ENCODE measurements at places on chromosomes 7 and 10.

- DNase-seq, result no peak
Observed at GRCh38 chr10:132394201-132394811, 2.7 kb upstream of the PWWP2B start.

DNA sequence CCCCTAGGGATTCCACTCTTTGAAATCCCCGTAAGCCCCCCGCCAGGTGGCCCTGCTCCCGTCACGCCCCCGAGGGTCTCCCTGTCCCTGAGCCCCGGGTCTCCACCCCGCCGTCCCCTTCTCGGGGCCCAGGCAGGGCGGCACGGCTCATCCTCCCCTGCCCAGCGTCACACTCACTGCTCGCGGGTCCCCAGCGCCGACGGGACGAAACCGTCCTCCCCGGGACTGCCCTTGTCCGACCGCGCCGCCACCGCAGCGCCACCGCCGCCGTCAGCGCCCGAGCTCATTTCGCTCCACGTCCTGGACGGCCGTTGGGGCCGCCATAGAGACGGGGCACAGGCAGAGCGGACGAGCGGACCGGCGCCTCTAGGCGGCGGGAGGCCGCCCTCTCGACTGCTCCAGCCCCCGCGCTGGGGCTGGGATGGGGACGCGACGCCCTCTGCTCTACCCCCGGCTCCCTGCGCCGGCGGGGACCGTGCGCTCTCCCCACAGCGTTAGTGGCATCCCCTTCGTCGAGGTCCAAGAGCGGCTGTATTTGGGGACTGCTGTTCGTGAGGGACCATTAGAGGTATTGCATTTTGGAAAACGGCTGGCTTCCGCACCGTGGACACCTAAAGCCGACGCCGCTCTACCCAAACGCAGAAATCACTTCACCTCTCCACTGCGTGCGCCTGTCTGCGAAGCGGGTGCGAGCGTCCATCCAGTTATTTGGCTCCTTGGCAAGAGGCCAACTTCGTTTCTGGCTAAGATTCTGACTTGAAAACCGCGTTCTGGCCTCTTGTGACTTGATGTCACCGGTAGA is at the start of gene EEF1AKMT2:
Gene EEF1AKMT2 (minus strand): TSS at position 341 of the 802 bp plus-strand sequence. CDS start 54 bp downstream, at position 287.
- DNase-seq, result peak; percentile 92

DNA sequence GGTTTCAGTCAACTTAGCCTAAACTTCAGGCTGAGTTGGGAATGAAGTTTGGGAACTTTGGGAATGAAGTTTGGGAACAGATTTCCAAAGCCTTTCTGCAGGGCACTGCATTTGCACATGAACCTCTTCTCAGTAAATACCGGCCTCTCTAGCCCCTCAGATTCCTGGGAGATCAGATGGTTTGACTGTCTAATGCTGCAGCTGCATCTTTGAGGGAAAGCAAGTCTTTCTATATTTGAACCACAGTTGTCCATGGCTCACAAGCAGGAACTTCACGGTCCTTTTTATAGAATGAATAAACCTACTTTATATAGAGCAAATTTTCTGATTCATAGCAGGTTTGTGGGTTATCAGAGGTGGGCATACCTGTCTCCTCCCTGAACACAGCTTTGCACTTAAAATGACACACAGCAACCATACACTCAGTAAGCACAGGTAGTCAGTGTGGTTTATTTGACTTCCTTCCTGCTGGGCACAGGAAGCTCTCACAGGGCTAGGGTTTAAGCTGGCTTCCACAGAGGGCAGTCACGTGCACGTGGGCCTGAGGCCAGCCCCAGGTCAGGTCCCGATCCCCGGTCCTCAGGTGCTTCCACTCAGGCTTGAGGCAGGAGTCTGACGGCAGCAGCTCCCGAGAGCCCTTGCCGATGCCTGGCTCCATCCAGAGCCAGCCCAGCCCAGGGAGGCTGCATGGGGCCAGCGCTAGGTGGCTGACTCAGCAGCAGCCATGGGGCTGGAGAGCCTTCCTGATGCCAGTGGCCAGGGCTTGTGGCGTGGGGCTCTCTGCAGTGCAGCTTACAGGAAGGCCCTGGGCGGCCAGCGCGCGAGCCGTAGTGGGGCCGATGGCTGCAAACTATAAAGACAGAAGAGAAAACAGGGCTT is 12.8 kb upstream of the MMP21 start:
- DNase-seq, result no peak

- no peak for DNase-seq
Observed at GRCh38 chr10:58318346-58318745, 16.5 kb upstream of the UBE2D1 start.

GRCh38 chr10:77455561-77455960 is 182.0 kb downstream of the KCNMA1 start:
- no peak for DNase-seq

DNA sequence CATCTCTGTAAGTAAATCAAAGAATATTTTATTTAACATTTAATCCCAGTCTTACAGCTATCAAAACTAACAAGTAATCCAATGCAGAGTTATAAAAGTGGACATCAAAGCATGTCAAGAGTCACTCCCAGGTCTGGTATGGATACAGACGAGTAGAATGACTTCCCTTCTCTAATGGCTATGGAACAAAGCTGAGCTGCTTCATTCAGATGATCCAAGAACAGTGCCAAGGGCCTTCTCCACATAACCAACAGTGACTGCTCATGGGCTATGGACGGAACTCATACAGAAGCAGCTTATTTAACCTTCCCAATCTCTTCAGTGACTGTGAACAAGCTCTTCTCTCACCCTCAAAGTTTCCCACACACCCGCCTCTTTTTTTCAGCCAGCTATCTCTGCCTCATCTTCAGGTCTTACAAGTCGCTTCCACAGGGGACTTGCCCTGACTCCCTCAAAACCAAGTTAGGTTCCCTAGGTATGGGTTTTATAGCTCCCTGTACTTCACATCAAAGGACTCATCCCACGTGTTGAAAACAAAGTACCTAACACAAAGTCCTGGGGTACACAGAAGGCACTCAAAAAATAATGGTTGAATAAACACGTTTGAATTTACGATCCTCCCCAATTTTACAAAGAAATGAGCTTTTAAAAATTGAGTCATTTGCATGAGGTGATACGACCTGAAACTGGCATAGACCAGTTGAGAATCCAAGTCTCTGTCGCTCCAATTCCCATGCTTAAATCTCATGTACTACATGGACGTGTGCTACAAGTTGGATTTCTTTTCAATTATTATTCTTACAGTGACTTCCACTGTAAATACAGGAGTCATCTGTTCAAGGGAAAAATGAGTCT is 3.1 kb downstream of the USP6NL start:
- DNase-seq, result no peak

DNA sequence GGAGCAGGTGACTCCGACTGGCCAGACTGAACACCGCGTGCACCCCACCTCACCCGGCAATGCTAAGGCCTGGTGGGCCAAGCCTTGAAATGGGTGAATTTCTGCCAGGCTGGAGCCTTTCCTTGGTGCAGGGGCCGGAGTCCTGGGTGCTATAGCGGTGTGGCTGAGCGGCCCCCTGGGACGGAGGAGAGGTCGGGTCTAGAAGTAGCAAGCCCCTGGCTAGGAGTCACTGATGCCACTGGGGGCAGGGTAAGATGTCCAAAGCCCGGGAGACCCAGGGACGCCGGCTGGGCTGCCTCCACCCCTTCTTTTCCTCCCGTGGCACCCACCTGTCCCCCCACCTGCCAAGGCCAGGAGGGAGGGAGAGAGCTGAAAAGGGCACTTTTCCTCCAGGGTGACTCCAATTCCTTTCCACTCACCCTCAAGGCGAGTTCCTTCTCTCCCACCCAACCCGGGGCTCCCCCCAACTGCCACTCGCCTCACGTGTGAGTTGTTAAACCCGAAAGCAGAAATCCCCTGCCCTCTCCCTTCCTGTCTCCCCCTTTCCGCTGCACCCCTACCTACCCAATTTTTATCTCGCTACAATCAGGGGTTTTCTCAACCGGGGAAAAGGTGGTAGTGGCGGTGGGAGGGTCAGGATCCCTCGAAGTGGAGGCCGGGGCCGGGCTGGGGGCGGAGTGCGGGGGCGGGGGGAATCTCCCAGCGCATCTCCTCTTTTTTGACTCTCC is 6.0 kb upstream of the GATA3 start:
- DNase-seq, result no peak

- DNase-seq, result no peak
Observed at GRCh38 chr7:105580022-105580740, 1.1 kb downstream of the EFCAB10 start.

- DNase-seq, result peak; percentile 8
Observed at GRCh38 chr10:59181668-59182067, 5.2 kb downstream of the PHYHIPL start.

- no peak for DNase-seq
Observed at GRCh38 chr10:84547616-84548015, 219.2 kb downstream of the CCSER2 start.

GRCh38 chr7:98996150-98996552 is 117.8 kb downstream of the TRRAP start:
- no peak for DNase-seq

- DNase-seq, result no peak
Observed at GRCh38 chr10:103111918-103112877, 80.9 kb downstream of the NT5C2 start.

GRCh38 chr10:103168438-103168837 is 24.6 kb downstream of the NT5C2 start:
- no peak for DNase-seq

- DNase-seq, result no peak
Observed at GRCh38 chr7:26683277-26683676, 181.1 kb downstream of the SKAP2 start.

DNA sequence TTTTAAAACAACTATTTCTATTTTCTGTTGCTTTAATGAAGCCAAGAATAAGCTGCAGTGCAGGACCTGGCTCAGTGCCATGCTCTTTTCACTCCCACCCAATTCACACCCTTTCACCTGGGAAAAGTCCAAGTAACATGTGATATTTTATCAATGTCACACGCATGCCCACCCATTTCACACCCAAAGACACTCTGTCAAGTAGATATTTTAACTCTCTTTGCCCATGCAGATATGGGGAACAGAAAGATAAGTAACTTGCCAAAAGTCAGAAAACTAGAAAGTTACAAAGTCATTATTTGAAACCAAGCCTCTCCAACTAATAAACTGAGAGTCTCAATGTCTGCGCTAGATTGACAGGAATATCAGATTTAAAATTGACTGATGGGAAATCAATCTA is 706.7 kb upstream of the PHF14 start:
- DNase-seq, result no peak

DNA sequence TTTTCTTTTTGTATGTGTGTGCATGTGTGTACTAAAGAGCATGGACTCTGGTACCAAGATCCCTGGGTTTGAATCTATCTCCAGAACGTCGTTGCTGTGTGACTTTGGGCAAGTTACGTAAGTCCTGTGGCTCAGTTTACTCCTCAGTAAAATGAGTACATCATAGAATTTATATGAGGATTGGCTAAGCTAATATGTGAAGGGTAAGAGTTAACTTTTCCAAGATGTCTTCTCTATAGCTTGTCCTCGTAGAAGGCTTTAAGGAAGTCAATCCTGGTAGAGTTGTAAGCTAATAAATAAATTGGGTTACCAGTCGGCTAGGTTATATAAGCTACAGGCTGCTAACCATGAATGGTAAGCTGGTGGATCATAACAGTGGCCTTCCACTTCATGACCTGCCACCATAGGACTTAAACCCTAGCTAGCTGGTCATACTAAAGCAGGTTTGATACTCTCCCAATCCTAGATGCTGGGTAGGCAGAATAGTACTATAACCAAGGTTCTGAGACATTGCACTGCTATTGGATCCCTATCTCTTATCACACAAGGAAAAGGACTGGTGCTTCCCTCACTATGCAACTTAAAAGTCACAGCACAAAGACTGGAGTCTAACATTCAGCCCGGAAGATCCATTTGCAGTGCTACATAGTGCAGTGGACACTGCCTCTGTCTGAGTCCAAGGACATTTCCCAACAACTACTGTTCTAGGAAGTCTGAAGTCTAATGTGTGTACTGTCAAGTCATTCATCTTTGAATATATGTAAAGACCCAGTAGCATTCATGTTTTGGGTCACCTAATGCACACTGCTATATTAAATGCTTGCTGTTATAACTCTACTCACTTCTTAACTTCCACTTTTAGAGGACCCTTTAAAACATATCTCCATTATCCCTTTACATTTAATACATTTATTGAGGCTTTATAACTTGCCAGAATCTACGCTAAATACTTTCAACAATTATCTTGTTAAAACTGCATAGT is 156.2 kb downstream of the CRPPA start:
- DNase-seq, result no peak

DNA sequence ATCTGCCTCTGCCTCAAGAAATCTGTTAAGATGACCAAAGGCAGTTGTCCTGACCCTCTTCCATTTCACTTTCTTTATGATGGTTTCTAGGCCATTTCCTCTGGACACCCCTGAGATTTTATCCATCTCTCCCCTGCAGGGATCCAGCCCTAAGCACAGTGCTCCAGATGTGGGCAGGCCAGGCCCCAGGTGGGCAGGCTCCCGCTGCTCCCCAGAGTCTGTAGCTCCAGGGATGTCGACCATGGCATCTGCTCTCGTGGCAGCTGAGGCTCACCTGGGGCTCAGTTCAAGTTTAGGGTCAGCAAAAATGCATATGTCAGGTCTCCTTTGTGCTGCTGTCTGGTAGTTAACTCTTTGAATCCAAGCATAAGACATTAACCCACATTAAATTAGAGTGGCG is 11.8 kb downstream of the CEP41 start:
- DNase-seq, result no peak

DNA sequence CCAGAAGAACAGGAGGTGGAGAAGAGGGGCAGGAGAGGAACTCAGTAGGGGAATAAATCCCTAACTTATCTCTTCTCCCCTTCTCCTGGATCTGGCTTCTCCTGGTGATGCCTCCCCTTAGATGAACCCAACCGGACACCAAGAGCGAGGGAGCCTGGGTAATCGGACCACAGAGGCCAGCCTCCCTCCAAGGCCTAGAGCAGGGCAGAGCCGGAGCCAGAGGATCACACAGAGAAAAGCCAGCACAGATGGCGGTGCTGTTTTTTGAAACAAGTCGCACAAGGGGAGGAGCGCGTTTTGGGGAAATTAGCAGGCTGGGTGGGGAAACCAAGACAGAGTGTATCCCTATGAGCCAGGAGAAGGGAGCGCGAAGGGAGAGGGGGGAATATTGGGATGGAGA is 4.9 kb upstream of the SRRM3 start:
- no peak for DNase-seq

DNA sequence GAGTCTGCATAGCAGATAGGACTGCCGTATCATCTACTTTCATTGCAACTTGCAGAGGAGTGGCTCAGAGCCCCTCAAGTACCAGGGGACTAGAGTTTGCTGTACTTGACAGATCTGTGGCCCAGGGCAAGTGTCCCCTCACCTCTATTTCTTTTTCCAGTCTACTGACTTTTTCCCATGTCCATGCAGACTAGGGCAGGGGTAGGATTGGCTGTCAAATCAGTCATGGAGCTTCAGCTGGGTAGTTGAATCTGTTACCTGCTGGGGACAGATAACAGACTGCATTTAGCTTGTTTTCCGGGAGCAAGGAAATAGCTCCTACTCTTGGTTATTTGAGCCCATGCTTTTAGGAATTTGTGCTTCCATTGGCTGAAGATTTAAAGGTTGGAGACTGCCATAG is 121.0 kb upstream of the CDK13 start:
- no peak for DNase-seq

- DNase-seq, result no peak
Observed at GRCh38 chr7:44738051-44738723, 10.5 kb upstream of the ZMIZ2 start.

Data from dermis microvascular lymphatic vessel endothelial cell (primary cell).